Activated CD4-positive, alpha-beta memory T cell treated with anti-CD3 and anti-CD28 coated beads for 36 hours (primary cell): ENCODE measurements at places on chromosomes 1 and 21. TPM values are rescaled to one million over a fixed set of nuclear protein-coding genes. Genes with fewer than 3 reads are reported as not detected.

Gene KDF1
- not detected for total RNA-seq

Gene GJA8
- not detected for total RNA-seq

Gene FAM78B
- total RNA-seq: 0.24 TPM

Gene ZBTB37
- total RNA-seq: 8.3 TPM

Gene FCGR3B
- not detected for total RNA-seq

Gene TMPRSS2
- total RNA-seq: not detected

Gene SLC30A1
- 3.9 TPM for total RNA-seq

Gene ELOVL1
- total RNA-seq: 64.7 TPM

Gene CNN3
- 4.6 TPM for total RNA-seq

Gene SPRR2E
- not detected for total RNA-seq

Gene C2CD4D
- 3.9 TPM for total RNA-seq

Gene CXADR
- 0.29 TPM for total RNA-seq

Gene IL20
- total RNA-seq: not detected

Gene PDPN
- total RNA-seq: not detected

Gene LENEP
- 0.56 TPM for total RNA-seq

Gene ST6GALNAC5
- not detected for total RNA-seq

Gene ESPN
- total RNA-seq: 1.5 TPM

Gene PLA2G2D
- 0.07 TPM for total RNA-seq
